Pancreas (tissue), 10 donors: ENCODE measurements at places on chromosomes 2 and 18.

DNA sequence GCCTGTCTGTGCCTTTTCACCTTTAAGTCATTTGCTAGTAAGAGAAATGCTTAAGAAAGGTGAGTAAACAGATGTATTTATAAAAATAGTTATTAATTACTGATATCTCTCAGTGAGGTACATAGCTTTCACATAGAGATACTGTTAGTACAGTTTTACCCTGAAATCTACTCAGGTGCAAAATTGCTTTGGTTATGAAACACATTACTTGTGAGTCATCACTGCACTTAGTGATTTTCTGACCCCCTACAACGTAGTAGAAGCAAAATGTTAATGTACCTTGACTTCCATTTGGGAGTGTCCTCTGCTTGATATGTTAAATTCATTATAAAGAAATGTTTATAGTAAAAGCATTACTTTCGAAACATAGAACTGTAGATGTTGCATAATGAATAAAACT lies 6.5 kb downstream of the GLS start:
- H3K4me3 ChIP-seq, result no peak overlapping the region
- H3K27ac ChIP-seq, result no peak overlapping the region
- DNase-seq, result no peak
- no peaks in the 10 kb centered on the region for H3K36me3 ChIP-seq
- no peaks in the 10 kb centered on the region for H3K27me3 ChIP-seq

- no peak overlapping the region for H3K27ac ChIP-seq
- no peaks in the 10 kb centered on the region for H3K27me3 ChIP-seq
- no peaks in the 10 kb centered on the region for H3K36me3 ChIP-seq
- H3K4me3 ChIP-seq, result no peak overlapping the region
Measured at GRCh38 chr2:221551864-221552263, 20.2 kb downstream of the EPHA4 start.

- H3K27ac ChIP-seq, result no peak overlapping the region
- H3K27me3 ChIP-seq, result no peaks in the 10 kb centered on the region
Measured at GRCh38 chr2:133952420-133952819, 301.5 kb upstream of the MGAT5 start.

- H3K27ac ChIP-seq, result no peak overlapping the region
- no peaks in the 10 kb centered on the region for H3K4me1 ChIP-seq
- H3K36me3 ChIP-seq, result no peaks in the 10 kb centered on the region
- H3K4me3 ChIP-seq, result no peak overlapping the region
- no peaks in the 10 kb centered on the region for H3K27me3 ChIP-seq
Measured at GRCh38 chr2:77008853-77009252, 513.3 kb downstream of the LRRTM4 start.

DNA sequence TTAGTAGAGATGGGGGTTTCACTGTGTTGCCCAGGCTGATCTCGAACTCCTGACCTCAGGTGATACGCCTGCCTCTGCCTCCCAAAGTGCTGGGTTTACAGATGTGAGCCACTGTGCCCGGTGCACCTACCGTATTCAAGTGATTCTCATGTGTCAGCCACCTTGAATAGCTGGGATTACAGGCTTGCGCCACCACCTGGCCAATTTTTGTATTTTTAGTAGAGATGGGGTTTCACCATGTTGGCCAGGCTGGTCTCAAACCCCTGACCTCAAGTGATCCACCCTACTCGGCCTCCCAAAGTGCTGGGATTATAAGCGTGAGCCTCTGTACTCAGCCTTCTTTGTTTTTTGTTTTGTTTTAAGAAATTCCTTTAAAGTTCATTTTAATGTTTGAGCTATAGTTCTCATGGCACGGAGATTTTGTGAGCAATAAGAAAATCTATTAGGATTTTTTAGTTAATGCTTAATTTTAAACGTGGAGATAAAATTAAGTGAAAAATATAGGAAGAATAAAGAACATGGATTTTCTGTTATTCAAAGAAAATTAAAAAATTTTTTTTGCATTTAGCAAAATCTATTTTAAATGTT lies 242.6 kb downstream of the PHLPP1 start:
- no peaks in the 10 kb centered on the region for H3K36me3 ChIP-seq
- no peaks in the 10 kb centered on the region for H3K27me3 ChIP-seq
- no peaks in the 10 kb centered on the region for H3K4me1 ChIP-seq

- H3K4me3 ChIP-seq, result no peak overlapping the region
- H3K27me3 ChIP-seq, result no peaks in the 10 kb centered on the region
- no peak overlapping the region for H3K27ac ChIP-seq
- no peaks in the 10 kb centered on the region for H3K36me3 ChIP-seq
- no peaks in the 10 kb centered on the region for H3K4me1 ChIP-seq
Measured at GRCh38 chr18:57595347-57595746, 8.8 kb upstream of the FECH start.
